Stimulated activated naive CD8-positive, alpha-beta T cell treated with anti-CD3 and anti-CD28 coated beads, Interleukin-15, Interleukin-2, amounts not matched to agents 100 U/mL and 50 U/mL, for 24 hours (primary cell): ENCODE measurements at places on chromosomes 6 and 20.

- no peak for DNase-seq
Observed at GRCh38 chr6:169168302-169168630, 85.4 kb downstream of the THBS2 start.

DNA sequence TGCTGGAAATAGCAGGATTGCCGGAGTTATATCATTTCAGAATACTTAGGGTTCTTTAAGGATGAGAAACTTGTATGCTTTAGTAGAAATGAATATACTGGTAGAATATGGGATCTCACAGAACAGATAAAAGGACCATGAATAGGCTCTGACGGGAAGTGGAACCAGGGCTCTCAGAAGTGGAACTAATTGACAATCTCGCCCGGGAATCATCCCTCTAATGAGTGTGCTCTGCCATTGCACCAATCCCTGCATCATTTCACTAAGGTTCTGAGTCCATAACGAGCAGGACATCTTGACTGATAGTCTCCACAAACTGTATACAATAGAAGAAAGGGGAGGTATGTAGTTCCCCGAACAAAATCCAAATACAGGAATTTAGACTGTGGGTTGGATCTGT is 150.1 kb downstream of the COL9A1 start:
- no peak for DNase-seq

DNA sequence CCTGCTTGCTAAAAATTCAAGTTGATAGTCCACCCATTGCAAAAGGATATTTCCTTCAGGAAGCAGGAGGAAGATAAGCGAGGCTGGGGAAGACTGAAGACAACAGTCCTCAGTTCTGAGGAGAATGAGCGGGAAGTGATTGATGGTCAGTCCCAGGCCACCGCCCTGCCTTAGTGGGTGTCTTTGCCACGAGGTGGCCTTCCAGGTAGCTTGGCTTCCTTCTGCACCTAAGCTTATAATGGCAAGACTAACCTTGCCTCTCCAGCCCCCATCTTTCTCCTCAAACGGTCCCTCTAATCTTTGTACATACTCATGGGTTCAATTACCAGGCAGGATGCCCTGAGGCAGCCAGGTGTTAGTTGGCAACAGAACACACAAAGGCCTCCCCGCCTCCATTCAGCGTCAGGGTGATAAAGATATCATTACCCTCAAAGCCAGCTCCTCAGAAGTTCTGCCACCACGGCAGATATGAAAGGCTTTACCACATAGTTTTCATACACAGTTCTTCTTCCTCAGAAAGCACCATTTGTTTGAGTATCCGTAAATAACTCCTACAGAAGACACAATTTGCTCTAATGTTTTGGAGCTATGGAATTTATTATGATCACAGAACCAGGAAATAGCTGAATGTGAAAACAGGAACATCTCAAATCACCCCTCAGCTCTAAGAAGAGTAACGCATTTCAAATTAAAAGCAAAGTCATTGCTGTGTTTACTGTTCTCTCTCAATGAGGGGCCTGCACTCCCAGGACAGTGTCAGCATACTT is 249.4 kb downstream of the ATXN1 start:
- DNase-seq = no peak

DNA sequence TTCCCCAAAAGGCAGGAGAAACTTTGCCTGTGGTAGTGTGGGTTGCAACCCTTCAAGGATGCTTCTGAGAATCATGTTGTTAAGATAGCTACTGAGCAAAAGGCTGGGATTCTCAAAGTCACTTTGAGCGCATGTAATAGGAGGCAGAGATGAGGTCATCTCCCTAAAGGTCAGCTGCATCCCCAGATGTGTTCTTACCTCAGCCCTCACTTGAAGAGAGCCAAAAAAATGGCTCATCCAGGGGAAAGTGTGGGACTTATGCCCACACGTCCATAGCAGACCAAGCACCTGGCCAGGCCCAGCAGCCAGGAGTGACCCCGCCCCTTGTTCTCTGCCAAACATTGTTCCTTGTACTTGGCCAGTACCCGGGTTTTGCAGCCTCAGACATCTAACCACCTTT is 187.0 kb upstream of the BMP2 start:
- no peak for DNase-seq

DNA sequence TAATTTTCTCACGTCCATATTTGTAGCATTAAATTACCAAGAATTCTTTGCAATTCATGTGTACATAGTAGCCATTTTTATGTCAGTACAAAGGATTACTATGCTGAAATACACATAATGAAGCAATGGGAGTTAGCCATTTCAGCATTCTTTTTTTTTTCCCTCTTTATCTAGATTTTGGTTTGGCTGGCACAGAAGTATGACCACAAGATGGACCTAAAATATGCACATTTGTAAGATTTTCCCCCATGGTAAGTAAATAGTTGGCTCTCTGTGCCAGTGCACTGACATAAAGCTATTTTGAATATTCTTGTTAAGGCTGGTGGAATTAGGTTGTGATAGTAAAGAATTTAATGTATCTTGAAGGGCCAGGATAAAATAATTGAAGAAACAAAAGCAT is 486.1 kb upstream of the BTBD3 start:
- no peak for DNase-seq

DNA sequence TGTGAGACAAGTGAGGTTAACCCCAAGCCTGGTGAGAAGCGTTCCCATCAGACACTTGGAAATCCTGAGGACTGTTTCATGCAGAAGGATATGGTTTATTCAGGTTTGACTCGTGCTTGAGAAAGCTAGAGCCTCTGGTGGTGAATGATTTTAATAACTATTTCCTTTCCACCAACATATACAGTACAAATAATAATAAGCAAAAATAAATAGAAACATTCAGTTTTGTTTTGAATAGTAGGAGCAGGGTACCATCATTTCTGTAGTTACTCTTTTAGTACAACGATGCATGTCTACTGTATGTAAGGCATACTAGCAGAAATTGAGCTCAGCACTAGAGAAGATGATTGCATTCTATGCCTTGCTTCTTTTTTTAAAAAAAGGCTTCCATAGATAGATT is 33.5 kb downstream of the PLG start:
- no peak for DNase-seq

- peak; percentile 39 for DNase-seq
Observed at GRCh38 chr20:62624325-62624690, 18.0 kb upstream of the SLCO4A1 start.

DNA sequence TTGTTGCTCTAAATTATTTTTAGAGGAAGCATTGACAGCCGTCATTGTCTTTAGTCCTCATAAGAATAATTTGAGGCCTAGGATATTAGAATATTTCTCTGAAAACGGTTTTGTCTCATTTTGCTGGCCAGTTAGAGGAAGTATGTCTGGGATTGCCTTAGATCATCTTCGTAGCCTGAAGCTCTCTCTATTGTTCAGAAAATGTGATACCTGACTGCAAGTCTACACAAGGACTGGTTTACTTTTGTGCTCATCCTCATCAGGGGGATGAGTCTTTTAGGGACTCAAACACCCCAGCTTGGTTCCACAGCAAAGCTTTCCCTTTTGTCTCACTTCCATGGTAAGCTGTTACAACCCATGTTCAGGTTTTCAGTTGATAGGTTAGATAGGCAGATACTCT is 141.8 kb downstream of the FARS2 start:
- no peak for DNase-seq

GRCh38 chr20:9581509-9581908 is 67.1 kb downstream of the LAMP5 start:
- DNase-seq = no peak

DNA sequence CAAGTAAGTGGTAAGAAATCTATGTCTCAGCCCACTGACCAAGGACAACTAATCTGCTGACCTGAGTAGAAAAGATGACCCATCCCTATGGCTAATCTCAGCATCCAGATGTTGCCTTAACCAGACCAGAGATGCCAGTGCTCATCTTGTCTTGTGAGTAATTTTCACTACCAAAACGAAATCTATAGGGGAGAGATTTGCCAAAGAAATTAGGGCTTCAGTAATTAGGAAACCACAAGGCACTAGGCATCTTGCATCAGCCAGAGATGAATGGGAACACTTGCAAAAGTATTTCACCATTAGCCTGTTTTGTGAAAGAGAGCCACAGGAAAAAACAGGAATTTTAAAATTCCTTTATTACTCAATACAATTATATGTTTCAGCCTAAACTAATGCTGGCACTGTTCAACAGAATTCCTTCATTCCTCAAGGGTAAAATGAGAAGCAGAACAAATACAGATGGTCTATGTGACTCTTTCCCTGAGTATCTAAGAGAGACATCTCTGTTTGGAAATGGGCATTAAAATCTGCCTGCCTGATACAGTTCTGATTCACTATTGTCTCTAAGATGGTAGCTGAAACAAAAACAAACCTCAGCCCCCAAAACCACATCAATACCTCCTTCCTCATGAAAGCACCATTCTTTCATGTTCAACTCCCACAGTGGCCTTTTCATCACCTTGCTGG is 87.8 kb downstream of the GMDS start:
- peak; percentile 27 for DNase-seq

DNA sequence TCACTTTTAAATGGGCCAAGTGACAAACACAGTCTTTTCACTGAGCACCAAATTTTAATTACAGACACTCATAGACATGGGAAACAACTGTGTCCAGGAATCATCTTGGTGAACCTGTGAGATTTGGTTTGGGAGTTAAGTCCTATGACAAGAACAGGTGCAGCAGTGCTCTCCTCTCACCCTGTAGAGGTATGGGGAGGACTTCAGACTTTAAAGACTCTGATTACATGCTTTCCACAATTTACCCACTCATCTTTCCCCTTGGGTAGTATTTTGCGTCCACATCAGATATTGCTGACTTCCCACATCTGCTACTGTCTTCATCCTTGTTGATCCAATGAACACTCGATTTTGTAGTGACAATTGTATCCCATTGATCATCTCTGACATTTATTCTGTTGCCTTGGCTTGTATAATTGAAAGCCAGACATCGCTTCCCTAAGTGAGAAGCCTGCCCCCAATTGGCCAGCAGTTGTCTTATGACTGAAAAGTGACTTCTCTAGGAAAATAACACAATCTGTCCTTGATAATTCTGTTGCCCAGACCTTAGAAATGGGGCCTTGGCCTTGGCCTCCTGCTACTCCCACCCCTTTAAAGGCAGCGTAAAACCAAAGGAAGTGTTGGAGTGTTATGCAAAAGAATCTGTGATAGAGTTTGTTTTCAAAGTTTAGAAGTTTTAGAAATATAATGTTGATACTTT is 40.0 kb downstream of the TXLNB start:
- no peak for DNase-seq

GRCh38 chr6:125913145-125913544 is 43.4 kb upstream of the HINT3 start:
- no peak for DNase-seq

GRCh38 chr20:46282669-46283068 is 25.6 kb downstream of the CDH22 start:
- no peak for DNase-seq

GRCh38 chr6:92479831-92480230 is 939.5 kb downstream of the EPHA7 start:
- no peak for DNase-seq

DNA sequence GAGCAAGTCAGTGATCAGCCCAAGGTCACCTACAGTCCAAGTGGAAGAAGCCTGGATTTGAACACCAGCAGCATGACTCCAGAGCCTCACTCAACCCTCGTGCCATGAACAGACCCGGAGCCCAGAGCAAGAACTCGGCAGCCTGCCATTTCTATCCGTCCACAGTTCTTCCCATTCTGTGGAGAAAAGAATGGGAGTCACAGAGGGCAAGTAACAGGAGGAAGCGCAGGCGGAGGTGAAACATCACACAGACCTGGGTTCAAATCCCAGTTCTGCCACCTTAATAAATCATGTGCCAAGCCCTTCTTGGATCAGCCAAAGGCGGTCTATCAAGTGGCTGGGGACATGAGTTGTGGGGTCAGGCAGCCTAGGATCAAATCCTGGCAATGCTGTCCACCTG is 4.3 kb downstream of the PREX1 start:
- no peak for DNase-seq

DNA sequence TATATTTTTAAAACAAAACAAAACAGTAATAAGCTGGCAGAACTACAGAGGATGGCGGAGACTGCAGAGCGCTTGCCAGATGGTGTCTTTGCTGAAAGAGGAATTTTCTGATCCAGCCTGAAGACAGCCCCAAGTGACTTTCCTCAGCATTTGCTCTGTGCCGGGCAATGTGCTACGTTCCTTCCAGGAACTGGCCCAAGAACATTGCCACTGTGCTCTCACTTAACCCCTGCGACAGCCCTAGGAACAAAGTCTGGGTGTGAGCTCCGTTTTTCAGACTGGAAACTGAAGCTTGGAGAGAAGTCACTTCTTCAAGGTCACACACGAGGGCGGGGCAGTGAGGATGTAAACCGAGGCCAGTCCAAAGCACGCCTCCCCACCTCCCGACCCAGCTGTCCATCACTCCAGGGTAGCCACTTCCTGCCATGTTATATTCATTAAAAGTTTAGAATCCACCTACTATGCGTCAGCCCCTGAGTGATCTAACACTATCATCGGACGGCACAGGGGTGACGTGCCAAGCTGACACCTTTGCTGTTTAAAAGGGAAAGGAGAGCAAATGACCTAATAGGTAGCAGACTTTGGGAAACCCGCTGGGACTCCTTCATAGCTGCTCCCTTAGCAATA is 22.3 kb upstream of the BMP7 start:
- DNase-seq = no peak

GRCh38 chr6:10587656-10588406 is 66.7 kb downstream of the GCNT2 start:
- DNase-seq = no peak

DNA sequence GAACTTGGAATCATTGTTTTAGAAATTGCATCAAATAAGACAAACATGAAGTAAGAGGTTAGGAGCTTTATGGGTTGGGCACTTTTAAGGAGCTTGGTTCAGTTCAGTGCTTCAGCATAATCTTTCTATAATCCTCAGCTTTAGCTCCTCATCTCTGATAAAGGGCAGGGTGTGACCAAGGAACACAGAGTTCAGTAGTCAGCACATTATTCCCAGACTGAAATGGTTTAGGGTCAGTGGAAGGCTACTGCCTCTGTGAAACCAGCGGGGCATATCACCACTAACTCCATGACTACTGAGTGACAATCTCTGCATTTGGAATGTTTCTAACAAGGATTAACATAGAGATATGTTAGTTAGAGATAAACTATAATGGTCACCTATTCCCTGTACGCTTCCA is 36.9 kb downstream of the CRYBG1 start:
- DNase-seq = no peak
